ENCODE measurements at places on chromosomes 7 and 10. TPM values are rescaled to one million over a fixed set of nuclear protein-coding genes. Genes with fewer than 3 reads are reported as not detected.

- DNase-seq, result no peak
These were observed 262.2 kb downstream of the ADARB2 start for GRCh38 chr10:1475098-1475591.

GRCh38 chr7:155574556-155575290, 28.4 kb upstream of the CNPY1 start:
- no peak for DNase-seq

Gene SPDYE2
- 3.2 TPM for polyA plus RNA-seq

Gene VWDE
- polyA plus RNA-seq, result 4.4 TPM

- DNase-seq, result no peak
These were observed 1.7 kb upstream of the CHST15 start for GRCh38 chr10:124095096-124095495.

- no peak for DNase-seq
These were observed 5.9 kb downstream of the FGFR2 start for GRCh38 chr10:121592155-121592890.

Gene PRRT4
- polyA plus RNA-seq, result 0.65 TPM

DNA sequence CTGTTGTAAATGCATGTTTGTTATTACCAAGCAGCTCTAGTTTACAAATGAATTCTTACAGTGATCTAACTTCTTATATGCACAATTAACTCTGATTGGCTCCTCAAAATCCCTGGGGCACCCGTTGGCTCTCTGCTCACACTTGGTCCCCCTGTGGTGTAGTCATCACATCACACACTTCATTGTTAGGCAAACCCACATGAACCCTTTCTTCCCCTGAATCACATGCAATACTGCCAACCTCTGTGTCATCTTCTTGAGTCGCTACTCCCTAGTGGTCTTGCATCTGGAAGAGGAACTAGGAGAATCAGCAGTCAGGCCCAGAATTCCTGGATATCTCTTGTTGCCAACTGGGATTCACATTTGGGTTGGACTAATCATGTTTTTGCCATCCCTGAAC, 73.1 kb downstream of the CD36 start:
- DNase-seq, result no peak

Gene PCLO
- 2.3 TPM for polyA plus RNA-seq

Gene PSMC2
- polyA plus RNA-seq, result 99.4 TPM

- no peak for DNase-seq
These were observed 20.3 kb downstream of the CELF2 start for GRCh38 chr10:11037991-11038390.

DNA sequence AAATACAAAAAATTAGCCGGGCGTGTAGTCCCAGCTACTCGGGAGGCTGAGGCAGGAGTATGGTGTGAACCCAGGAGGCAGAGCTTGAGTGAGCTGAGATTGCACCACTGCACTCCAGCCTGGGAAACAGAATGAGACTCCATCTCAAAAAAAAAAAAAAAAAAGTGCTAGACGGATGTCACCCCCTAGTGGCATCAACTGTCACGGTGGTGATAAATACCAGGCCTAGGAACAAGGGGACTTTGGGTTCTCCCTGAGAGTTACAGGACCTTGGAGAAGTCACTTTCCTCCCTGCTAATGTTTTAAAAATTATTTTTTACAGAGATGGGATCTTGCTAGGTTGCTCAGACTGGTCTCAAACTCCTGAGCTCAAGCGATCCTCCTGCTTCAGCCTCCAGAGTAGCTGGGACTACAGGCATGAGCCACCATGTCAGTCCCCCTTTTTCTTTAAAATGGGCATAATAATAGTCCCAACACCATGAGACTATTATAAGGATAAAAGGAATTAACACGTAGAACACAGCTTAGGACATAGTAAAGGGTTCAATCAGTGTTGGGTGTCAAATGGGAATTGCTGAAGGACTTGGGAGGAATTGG, 2.6 kb upstream of the TMEM130 start:
- no peak for DNase-seq

DNA sequence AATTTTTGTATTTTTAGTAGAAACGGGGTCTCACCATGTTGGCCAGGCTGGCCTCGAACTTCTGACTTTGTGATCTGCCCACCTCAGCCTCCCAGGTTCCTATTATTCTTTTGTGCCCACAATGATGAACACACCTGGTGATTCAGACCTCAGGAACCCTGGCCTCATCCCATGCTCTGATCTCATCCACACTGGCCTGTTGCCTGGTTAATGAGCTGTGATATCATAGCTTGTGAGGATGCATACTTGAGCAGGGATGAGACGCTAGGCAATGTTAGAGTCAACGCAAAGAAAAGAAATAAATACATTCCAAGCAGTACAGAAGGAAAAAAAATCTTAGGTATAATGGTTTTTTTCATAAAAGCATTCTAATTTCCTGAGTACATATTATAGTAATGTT, 82.4 kb upstream of the RNF32 start:
- DNase-seq, result no peak
